Adipocyte (in vitro differentiated cells): ENCODE measurements at places on chromosomes 7 and 10.

DNA sequence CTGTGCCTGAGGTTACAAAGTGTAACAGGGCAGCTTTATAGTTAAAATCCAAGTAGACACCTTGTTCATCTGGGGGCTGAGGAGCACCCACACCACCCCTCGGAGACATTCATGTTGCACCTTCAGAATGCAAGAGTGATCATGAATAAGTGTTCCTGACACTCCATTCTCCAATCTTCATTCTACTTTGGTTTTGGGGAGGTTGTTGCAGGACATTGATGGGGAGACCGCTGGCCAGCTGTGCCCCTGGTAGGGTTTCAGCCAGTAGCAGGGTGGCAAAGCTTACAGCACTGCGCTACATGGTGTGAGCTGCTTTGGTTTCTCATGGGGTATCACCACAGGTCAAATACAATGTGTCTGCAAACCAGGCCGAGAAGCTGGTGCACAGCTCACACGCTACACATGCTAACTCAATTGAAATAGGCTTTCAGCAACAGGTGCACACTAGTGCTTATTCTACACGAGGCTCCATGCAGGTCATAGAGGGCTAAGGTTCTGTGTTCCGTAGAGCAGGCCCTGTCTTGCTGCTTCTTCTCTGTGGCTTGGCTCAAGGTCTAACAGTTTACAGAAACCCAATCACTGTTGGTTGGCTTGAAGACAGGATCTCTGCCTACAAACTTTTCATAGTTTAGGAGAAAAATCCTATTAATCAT is 317.4 kb upstream of the ZNF32 start:
- DNase-seq, result no peak

DNA sequence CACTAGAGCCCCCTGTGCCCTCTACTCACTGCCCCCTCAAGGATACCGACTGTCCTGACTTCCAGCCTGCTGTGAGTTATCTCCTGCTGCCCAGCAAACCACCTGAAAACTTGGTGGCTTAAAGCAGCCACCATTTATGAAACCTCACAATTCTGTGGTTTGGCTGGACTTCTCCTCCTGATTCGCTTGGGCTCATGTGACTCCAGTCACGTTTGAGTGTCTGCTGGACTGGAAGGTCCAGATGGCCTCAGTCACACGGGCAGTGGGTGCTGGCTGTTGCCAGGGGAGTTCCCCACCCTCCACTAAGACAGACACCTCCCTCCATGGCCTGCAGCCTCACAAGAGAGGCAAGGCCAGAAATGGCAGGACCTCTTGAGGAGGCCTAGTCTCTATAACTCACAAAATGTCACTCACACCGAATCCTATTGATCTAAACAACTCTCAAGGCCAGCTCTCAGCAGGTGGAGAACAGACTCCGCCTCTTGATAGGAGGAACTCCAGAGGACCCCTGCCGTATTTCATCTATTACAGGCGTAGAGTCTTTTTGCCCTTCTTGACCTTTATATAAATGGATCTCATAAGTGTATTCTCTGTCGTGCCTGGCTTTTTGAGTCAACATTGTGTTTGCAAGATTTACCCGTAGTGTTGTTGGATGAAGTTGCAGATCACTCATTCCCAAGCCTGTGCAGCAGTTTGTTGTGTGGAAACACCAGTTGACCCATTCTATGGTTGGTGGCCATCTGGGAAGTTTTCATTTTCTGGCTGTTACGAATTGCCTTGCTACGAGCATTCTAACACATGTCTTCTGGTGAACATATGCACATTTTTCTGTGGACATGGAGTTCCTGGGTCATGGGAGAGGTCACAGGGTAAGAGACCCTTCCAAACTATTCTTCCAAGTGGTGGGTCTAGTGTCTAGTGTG is 48.3 kb downstream of the ZMIZ1 start:
- no peak for DNase-seq

DNA sequence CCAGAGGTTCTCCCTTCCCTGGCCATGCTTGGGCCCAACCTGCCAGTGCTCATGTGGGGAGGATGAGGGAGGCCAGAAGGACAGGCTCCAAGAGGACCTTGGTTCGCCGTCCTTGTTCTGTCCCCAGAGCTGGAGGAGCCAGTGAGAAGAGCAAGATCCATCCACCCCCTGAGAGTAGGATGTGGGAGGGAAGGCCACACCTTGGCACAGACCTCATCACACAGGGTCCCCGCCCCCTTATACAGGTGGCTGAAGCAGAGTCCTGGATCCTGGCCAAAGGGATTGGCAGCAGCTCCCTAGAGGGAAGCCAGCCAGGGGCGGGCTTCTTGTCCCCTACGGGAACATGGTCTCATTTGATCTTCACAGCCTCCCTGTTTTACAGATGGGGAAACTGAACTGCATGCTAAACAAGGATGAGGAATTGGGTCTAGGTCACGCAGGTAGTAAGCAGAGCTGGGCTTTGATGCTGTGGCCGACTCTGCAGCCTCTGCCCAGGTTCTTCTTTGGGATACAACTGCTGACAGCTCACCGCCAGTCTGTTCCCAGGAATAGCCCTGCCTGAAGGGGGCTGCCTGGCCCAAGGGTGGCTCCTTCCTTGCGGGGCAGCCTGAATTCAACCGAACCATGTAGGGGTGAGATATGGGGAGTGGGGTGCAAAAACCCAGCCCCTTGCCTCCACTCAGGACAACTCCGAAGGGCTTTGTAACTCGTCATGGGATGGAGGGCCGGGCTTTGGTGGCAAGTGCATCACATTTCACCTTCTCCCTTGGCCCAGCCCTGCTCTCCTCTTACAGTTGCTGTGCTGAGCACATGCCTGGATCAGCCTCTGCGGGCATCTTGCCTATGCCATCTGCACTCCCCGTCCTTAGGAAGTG is 62.2 kb upstream of the KDM7A start:
- no peak for DNase-seq

- DNase-seq, result no peak
Observed at GRCh38 chr7:2256306-2257045, 14.4 kb downstream of the NUDT1 start.

DNA sequence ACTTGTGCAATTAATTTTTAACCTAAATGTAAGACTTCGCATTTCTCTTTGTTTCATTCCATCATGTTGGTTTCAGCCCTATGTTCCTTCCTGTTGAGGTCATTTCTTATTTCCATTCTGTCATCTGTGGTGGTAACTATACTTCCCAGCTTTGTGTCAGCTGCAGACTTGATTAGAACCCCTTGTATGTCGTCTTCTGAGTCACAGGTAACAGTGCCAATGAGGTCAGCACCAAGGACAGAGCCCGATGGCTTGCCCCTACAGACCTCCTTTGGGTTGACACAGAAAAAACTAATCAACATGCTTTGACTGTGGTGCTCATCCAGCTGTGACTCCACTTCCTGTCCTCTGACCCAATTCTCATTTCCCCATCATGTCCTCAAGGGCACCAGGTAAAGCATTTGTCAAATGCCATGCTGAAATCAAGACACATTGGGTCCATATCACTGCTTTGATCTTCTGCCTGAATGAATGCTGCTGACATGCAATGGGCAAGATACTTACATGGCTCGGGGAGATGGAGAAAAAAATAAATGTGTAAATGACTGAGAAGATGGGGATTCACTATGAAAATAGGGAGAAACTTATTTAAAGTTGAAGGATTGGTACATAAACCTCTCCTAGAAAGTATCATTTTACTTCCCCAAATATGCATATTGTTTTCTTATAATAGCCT is 25.6 kb upstream of the CRTAC1 start:
- peak; percentile 5 for DNase-seq

- no peak for DNase-seq
Observed at GRCh38 chr7:139821349-139822105, 7.5 kb upstream of the TBXAS1 start.
